ENCODE measurements at places on chromosomes 2 and 18.

GRCh38 chr2:70823249-70823648, 2.9 kb upstream of the CLEC4F start:
- DNase-seq: no peak

DNA sequence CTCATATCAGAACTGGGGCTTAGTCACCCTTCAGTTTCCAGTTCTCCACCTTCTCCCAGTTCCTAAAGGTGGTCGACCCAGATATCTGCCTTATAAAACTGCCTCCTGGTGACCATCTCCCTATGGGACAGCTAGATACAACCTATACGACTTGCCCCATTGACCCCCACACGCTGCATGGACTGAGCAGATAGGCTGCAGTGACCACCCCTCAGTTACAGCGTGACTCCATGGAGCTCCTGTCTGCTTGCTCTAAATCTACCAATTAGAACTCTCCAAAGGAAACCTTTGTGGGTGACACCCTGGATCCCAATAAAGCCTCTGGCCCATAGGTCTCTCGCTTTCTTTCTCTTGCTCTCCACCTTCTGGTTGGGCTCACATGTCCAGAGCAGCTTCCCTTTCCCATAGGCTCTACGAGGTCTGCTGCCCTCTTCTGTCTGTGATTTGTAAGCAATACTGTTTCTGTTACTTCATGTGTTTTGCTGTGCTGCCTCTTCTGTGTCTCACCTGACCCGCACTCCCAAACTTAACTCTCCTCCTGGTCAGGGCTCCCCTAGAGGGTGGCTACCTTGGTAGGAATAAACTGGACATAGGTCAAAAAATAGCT, 971.3 kb upstream of the FAM98A start:
- DNase-seq: no peak

DNA sequence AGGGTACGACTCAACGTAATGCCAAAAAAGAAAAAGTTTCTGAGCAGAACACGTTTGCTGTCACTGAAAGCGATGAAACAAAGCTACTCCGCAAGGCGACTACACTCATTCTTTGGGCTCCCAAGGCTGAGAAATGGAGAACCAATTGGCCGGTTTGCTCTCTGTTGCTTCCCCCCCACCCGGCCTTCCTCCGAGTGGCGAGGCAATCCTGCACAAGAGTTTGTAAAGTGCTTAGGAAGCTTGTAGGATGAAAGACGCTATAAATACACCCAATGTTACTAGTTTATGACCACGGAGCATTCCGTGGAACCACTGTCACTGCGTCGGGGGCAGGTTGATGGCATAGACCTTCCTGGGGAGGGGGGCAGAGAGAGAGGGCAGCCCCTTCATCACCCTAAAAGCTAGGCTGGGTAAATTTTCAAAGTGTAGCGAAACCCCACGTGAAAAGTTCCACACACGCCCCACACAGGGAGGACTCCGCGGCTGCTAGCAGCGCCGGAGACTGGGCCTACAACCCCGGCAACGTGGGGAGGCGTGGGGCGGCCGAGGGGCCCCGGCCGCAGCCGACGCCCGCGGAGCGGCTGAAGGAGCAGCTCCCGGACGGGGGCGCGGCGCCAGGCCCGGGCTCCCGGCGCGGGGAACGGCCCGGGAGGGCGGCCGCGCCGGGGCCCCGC, 915 bp downstream of the CUL3 start:
- no peak for DNase-seq

DNA sequence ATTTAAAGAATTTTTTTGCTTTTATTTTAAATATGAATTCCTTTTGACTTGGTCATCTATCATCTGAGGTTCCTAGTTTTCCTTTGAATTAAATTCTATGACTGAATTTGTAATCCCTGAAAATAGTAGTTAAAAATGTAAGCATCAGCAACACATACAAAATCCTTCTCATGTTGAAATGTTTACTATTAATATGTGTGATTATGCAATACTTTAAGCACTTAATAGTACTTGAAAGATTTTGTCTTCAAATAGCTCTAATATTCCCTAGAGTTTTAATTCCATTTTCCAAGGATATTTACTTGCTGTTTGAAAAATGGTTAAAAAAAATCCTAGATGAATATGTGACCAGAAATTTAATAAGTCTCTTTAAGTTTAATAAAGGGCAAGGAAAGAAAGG, 26.6 kb upstream of the SPATS2L start:
- no peak for DNase-seq

GRCh38 chr2:96608469-96609455, 29.4 kb downstream of the KANSL3 start:
- DNase-seq: no peak

GRCh38 chr2:168997118-168997521, 34.0 kb downstream of the ABCB11 start:
- no peak for DNase-seq

GRCh38 chr2:157875641-157876065, 477 bp downstream of the ACVR1 start:
- no peak for DNase-seq

DNA sequence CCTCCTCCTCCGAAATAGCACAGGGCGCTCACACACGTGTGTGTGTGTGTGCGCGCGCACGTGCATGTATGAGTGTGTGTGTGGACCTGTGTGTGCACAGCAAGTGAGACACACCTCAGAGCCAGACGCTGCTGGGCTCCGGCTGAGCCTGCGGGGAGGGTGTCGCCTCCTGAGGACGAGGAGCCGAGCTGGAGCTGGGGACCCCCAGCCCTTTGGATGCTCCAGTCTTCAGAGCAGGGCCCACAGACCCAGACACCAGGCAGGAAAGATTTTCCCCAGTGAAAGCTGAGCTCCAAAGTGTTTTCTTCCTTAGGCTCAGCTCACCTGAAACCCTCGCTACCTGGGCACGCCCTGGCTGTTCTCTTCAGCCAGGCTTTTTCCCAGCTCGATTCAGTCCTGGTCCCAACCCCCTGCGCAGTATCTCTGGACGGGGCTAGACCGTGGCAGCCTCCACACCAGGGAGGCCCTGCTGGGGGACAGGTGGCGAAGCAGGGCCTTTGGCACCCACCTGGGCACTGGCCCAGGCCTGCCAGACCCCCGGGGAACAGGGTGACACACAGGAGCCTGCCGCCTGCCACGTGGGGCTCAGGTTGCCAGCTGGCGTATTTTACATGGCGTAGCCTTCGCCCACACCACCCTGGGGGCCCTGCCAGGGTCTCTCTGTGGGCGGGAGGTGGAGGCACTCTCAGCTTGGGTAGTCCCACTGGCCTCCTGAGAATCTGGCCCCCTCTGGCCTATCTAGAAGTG, 36.2 kb downstream of the PDIA6 start:
- no peak for DNase-seq

DNA sequence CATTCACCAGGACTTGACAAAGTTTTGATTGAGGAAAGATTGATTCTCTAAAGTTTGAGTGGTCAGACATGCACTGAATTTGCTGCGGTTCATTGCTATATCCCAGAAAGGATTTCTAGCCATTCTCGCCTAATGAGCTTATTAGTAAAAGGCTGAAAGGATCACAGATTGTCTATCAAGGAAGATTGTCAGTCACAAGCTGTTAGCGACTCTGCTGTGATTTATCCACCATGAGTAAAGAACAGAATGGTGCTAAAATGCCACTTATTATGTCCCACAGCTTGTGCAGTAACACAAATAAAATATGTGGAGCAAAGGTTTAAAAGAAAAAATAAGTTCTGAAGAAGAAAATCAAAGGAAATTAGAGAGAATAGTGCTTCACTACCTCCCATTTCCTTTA, 701.2 kb upstream of the CDH7 start:
- DNase-seq: no peak

- no peak for DNase-seq
Observed at GRCh38 chr2:85599468-85600234, 2.8 kb downstream of the TMEM150A start.

All from stimulated activated CD8-positive, alpha-beta memory T cell treated with anti-CD3 and anti-CD28 coated beads, Interleukin-15, amount 100 ng/mL, for 4 hours (primary cell).